ENCODE measurements at places on chromosomes 3 and 15.

DNA sequence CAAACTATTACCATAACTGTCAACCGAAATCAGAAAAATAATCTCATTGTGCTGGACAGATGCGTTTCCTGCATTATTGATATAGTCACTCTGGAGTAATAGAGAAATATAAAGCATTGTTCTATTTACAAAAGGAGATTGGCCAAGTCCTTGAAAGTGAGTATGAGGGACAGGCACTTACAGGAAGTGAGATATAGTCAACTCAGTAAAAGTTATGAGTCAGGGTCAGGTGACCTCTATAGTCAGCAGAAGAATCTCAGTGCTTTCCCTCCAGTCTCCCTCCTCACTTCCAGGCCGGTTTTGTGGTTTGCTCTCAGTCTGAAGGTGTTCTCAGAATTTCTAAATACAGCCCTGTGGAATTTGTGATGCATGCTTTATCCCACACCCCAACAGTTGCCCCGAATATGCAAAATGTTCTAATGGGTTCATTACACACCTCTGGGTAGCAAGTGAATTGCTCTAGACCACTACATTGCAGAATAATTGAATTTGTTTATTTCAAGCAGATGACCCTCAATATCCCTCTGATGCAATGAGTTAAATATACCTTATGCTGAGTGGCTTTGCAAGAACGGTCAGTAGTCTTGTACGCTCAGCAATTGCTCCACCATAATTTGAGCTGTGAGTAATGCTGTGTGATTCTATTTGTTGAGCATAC, 787.7 kb downstream of the MCTP2 start:
- peak; percentile 66 for DNase-seq

GRCh38 chr3:167651826-167652225, 1.9 kb downstream of the WDR49 start:
- no peak for DNase-seq

GRCh38 chr3:132461544-132461943, 44.2 kb downstream of the DNAJC13 start:
- DNase-seq = no peak

DNA sequence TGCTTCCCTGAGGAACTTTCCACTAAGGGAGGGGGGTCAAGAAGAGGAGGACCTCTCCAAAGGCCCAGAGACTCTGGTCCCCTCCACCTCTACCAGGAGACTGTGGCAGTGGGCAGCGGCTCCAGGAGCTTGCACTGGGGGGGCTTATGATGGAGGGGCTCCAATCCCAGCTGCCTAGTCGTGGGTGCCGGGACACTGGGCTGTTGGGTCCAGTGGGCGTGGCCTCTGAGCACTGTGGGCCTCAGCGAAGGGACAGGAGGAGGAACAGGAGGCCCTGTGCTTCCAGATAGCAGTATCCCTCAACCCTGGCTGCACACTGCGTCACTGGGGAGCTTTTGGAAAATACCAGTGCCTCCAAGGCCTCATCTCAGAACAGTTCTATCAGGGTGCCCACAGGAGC, 13.5 kb upstream of the DLL4 start:
- DNase-seq = no peak

DNA sequence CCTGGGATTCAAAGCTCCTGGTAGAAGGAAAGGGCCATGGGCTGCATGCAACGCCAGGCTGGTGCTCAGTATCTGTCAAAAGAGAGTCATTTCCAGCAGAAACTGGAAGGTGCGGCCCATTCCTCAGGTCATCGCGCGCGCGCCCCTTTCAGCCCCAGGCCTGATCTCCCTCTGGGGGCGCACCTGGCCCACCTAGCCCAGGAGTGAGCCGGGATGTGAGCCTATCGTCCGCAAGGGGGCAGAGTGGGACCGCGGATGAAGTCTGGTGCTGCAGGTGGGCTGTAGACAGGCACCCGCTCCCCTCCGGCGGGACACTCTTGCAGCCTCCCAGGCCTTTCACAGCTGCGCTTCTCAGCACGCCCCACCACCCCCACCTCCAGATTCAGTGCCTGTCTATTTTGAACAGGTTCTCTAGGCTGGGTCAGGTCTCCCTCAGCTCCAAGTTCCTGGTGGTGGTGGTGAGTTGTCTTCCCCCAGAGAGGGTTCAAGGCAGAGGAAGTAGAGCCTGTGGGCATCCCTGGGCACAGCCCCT, 5.8 kb upstream of the RPL29 start:
- DNase-seq = peak; percentile 45
